H1 (cell line): ENCODE measurements at places on chromosomes 13 and 19.

GRCh38 chr13:30629527-30629926, 11.8 kb downstream of the USPL1 start:
- no peak for DNase-seq

DNA sequence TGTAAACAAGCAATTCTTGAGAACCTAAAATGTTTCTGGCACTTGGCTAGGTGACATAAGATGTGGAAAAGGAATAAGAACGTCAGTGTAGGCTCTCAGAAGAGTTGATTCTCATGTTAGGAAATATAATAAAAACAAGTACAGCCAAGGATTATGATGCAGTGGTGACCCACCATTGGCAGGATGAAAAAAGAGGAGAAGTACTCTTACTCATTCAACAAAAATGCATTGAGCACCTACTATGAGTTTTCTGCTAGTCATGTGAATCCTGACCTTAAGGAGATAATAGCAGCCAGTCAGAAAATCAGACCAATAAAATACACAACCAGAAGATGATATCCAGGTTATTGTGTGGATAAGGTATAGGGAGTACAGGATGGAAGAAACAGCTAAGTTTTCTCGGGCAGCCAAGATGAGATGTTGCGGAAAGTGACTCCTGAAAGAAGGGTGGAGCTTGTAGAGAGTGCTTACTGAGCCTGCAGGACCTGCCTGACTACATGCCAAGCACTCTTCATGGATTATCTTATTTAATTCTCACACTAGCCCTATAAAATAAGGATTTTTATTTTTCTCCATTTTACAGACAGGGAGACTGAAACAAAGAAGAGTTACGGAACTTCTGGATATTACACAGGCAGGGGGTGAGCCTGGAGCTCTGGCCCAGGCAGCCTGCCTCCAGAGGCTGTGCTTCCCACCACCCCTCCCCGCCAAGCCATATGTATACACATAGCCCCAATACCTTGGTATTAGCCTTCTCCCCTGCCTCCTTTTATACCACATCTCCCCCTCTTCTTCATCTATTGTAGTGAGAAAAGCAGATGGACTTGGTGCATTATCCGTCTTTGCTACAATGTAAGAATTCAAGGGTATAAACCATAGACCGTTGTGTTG, 58.0 kb downstream of the TGDS start:
- DNase-seq, result no peak

- no peak for DNase-seq
These were observed 420.5 kb downstream of the FGF9 start for GRCh38 chr13:22091222-22091970.

GRCh38 chr13:70324519-70324918, 216.3 kb upstream of the KLHL1 start:
- DNase-seq, result no peak

GRCh38 chr19:30437869-30438268, 65.7 kb downstream of the ZNF536 start:
- no peak for DNase-seq

DNA sequence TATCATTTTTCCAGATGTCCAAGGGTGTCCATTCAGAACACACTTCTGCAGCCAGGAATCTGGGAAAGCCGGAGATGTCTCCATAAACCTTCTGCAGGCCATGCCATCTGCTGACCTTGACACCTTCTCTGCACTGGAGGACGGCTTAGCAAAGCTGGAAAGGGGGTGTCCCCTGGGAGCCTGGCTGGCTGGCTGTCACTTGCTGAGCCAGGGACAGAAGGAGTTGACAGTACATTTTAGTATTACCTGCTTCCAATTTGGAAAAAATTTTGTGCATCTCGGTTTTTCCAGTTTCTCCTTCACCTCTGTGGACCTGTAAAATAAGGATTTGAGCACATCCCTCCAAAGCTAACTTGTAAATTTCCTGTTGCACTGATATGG, 8.1 kb upstream of the CHST8 start:
- no peak for DNase-seq

DNA sequence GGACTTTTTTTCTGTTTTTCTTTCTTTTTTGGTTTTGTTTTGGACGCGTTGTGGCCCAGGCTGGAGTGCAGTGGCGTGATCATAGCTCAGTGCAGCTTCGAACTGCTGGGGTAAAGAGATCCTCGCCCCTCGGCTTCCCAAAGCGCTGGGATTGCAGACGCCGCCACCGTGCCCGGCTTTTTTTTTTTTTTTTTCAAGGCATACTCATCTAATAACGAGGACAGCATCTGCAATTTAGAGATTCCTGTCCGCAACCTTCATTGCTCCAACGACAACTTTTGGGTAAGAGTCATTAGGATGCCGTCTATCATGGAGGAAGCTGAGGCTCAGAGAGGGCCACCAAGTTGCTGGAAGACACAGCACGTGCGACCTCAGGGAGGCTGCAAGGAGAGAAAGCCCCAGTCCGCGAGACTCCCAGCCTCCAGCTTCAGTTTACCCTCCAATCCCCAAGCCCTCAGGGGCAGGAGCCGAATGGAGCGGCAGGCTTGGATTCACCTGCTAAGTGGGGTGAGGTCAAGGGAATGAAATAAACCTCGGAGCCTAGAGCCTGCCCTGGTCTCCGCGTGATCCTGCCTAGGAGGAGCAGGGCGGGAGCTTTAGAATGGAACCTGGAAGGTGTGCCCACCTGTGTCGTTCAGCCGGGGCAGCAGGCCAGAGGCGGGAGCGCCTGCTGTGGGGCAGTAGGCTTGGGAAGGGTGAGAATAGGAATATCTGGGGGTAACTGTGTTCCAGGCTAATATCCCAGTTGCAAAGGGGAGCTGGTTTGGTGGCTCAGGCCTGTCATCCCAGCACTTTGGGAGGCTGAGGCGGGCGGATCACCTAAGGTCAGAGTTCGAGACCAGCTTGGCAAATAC, 676 bp upstream of the POLRMT start:
- no peak for DNase-seq

GRCh38 chr19:4911786-4912672, 2.7 kb downstream of the UHRF1 start:
- peak; percentile 49 for DNase-seq

DNA sequence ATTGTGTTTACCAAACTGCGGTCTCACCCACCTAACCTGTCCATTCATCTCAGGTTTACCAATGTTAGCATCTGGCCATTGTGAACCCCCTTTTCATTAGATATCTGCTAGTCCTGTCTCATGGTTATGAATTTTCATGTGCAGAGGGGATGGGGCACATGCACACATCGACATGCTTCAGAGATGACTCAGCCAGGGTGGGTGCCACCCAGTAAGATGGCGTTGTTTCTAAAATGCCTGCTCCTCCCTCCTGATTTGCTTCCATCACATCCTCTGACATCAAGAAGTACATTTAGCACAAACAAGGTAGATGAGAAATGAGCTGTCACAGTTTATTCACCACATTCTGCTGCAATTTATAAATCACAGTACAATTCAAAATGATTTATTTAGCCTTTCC, 51.3 kb downstream of the GPALPP1 start:
- no peak for DNase-seq

- DNase-seq, result no peak
These were observed 8.2 kb downstream of the IL4I1 start for GRCh38 chr19:49888510-49888824.

DNA sequence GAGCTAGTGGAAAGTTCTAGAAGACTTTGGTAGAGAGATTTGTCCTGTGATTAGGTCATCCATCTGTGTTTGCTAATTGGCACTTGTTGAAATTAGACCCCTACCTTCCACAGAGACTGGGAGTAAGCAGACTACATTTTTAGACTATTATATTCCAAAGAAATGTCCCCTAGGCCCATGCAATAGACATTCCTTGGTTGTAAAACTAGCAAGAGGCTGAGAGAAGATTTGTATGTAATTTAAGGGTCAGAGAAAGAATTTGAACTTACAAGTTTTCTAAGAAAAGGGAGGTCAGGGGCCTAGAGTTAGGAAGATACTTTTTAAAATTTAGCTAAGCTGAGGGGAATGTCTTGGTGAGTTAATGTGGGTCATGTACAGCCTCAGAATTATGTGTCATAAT, 470.7 kb upstream of the SLITRK1 start:
- DNase-seq, result no peak

DNA sequence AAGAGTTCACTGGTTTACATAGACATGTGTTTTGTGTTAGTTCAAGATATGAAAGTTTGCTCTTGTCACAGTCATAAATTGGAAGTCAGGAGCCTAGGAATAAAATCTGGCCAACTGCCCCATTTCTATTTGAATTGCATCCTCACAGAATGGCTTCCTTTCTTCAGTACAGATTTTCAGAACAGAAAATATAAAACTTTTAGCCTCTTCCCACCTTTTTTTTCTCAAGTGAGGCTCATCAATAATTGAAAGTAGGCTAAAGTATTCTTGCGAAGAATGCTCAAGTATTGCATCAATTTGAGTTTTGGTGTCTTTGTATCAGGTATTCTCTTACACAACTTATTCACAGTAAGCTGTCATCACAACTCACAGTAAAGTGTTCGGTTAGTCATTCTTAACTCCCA, 802.7 kb downstream of the PCDH9 start:
- DNase-seq, result no peak

GRCh38 chr19:43555185-43555770, 20.0 kb downstream of the XRCC1 start:
- DNase-seq, result peak; percentile 95

DNA sequence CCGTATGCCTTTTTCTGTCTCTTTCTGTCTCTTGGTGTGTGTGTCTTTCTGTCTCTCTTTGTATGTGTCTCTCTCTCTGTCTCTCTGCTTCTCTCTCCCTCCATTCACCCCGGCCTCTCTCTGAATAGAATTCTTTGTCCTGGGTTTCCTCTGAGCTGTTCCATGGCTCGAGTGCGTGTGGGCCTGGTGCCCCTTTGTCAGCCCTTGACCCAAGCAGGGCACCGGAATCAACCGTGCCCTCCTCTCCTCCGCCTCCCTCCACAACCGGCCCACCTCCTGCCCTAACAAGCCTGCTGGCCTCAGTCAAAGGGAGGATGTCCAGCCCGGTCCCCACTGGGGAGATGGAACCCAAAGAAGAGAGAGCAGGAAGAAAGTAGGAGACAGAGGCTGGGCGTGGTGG, 3.2 kb downstream of the AXL start:
- no peak for DNase-seq

DNA sequence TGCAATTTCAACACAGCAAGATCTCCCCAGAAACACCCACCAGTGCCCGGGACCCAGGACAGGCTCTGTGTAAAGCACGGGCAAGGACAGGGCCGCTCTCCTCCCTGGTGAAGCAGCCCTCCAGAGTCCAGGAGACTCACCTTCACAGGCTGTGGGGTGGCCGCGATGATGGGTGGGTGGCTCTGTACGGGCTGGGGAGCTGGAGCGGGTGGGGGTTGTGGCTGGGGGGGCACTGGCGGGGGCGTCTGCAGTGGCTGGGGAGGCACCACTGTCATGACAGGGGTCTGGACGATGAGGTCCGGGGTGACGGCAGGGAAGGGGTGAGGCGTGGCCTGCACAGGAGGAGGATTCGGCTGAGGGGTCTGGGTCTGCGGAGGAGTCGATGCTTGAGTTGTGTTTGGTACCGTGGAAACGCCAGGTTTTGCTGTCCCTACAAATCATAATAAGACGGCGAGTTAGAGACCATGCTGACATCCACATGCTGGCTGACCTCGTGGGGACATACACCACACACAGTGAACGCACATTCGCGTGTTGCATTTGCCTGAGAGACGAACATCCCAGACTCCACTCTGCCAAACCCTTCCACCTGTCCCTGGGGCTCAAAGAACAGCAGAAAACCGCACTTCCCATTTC, 33.1 kb upstream of the EPHX3 start:
- no peak for DNase-seq

- DNase-seq, result no peak
These were observed 74.9 kb downstream of the LHFPL6 start for GRCh38 chr13:39527961-39528660.

- no peak for DNase-seq
These were observed 16.0 kb downstream of the NAPSA start for GRCh38 chr19:50349277-50350057.

DNA sequence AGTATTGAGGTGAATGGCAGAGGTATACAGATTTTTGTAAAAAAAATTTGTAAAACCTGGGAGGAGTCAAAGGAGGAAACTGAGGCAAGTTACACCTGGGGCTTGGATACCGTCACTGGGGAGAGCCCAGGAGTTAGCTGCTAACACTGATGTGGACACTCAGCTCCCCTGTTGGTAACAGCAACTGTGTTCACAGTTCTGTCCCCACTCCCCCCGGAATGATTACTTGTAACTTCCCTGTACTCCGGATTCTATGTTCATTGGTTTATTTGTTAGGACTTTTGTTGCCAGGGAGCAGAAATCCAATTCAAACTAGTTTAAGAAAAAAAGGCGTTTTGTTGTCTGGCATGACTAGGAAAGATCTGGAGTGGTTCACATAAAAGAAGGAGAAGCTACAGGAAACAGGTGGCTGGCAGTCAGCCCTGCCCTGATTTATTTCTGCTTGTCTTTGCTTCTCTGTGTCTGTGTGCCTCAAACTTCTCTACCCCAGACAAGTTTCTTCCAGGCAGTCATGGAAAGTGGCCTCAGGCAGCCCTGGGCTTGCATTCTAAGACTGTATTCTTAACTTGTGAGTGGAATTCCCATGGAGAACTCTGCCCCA, 2.3 kb upstream of the GPR12 start:
- DNase-seq, result no peak

DNA sequence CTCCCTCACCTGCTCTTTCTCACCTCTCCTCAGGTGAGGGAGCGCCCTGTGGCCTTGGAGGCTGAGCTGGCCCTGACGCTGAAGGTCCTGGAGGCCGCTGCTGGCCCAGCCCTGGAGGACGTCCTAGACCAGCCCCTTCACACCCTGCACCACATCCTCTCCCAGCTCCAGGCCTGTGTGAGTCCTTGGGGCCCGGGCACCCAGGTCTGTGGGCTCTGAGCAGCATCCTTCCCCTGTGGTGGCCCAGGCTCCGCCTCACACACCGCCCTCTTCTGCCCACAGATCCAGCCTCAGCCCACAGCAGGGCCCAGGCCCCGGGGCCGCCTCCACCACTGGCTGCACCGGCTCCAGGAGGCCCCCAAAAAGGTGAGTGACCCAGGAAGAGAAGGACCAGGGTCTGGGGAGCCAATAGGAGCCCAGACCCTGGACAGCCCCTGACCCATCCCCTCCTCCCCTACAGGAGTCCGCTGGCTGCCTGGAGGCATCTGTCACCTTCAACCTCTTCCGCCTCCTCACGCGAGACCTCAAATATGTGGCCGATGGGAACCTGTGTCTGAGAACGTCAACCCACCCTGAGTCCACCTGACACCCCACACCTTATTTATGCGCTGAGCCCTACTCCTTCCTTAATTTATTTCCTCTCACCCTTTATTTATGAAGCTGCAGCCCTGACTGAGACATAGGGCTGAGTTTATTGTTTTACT, 1.9 kb downstream of the IFNL1 start:
- no peak for DNase-seq

- DNase-seq, result no peak
These were observed 104.4 kb upstream of the CSNK1A1L start for GRCh38 chr13:37209621-37210580.

- DNase-seq, result no peak
These were observed 68.9 kb upstream of the GJB6 start for GRCh38 chr13:20301015-20301402.
